ENCODE measurements at places on chromosomes 1 and 21. TPM values are rescaled to one million over a fixed set of nuclear protein-coding genes. Genes with fewer than 3 reads are reported as not detected.

DNA sequence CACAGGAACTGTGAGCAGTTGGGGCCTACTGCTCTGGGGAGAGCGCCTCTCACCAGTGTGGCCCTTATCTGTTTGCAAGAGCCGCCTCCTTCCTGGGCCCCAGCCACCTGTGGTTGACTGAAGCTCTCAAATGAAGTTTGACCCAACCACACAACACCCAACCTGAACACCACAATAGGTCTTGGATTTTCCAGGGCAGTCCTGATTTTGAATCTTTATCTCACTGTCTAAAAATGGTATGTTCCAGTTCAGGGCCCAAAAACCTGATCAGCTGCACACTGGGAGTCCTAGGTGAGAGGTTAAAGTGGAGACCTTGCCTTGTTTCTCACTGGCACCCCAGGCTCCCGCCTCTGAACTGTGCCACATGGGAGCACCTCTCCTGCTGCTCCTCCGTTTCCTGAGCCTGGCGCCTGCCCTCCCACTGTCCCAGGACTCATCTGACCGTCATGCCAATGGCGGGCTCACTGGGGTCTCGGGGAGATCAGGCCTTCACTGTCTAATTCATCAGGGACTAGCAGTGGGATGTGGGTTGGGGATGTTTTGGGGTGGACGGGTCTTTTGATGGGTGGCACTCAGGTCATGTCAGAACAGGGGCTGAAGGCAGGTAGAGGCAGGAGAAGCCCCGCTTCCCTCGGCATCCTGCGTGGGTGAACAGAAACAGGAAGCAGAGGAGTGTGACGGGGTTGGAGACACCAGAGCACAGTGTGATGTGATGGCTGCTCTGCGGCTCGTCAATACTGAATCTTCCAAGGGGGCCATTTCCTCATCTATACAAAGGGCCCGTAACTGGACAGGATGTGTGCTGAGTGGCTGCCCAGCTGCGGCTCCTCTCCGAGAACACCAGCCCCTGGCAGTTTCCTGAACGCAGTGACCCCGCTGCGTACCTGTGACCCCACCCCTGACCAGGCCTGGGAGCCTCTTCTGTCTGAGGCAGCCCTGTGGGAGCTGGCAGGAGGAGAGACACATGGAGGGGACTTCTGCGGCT lies 59.6 kb upstream of the ITPKB start:
- no peak overlapping the region for H3K4me3 ChIP-seq
- H3K27me3 ChIP-seq, result no peaks in the 10 kb centered on the region
- peak overlapping the region; percentile 84 for H3K27ac ChIP-seq
- no peaks in the 10 kb centered on the region for H3K36me3 ChIP-seq
- no peak for DNase-seq

GRCh38 chr1:156754219-156754618 lies 2.7 kb upstream of the HDGF start:
- DNase-seq, result no peak
- no peak overlapping the region for H3K27ac ChIP-seq
- no peak overlapping the region for H3K4me3 ChIP-seq
- no peaks in the 10 kb centered on the region for H3K36me3 ChIP-seq
- H3K27me3 ChIP-seq, result no peaks in the 10 kb centered on the region

The PLA2G2F gene
- 0.47 TPM for total RNA-seq

- peaks cover 6% of the 10 kb centered on the region for H3K4me1 ChIP-seq
- H3K27me3 ChIP-seq, result no peaks in the 10 kb centered on the region
- no peaks in the 10 kb centered on the region for H3K36me3 ChIP-seq
- H3K27ac ChIP-seq, result no peak overlapping the region
- no peak for DNase-seq
Observed at GRCh38 chr1:167158813-167159275, 61.8 kb upstream of the POU2F1 start.

- no peak for DNase-seq
- no peak overlapping the region for H3K4me3 ChIP-seq
- H3K4me1 ChIP-seq, result no peaks in the 10 kb centered on the region
- H3K36me3 ChIP-seq, result peaks cover 55% of the 10 kb centered on the region
Observed at GRCh38 chr1:54850069-54850730, 36.8 kb downstream of the DHCR24 start.

DNA sequence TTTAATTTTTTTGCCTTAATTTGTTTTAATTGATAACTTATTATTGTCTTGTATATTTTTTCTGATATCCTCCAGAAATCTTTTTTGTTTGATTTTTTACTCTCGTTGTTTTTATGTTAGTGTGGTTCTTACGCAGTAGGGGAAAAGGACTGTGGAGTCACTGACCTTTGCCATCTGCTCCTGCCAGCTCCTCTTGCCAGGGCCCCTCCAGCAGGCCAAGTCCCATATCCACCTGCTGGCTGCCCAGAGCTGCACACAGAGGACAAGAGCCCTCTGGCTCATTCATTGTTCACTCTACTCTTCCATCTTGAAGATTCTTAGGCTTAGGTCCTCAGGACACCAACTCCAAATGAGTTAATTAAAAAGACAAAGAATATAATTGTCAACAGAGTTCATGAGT lies 316.4 kb upstream of the DUSP10 start:
- no peaks in the 10 kb centered on the region for H3K27me3 ChIP-seq
- DNase-seq, result no peak
- H3K36me3 ChIP-seq, result no peaks in the 10 kb centered on the region
- H3K4me1 ChIP-seq, result no peaks in the 10 kb centered on the region
- H3K4me3 ChIP-seq, result no peak overlapping the region

The PSMD4 gene
- 272 TPM for total RNA-seq

GRCh38 chr1:23810818-23811540 lies 10.4 kb upstream of the GALE start:
- peak overlapping the region; percentile 32 for H3K27ac ChIP-seq
- peaks cover 30% of the 10 kb centered on the region for H3K36me3 ChIP-seq
- H3K4me3 ChIP-seq, result no peak overlapping the region
- no peak for DNase-seq
- no peaks in the 10 kb centered on the region for H3K27me3 ChIP-seq

GRCh38 chr1:214349008-214349407 lies 68.0 kb downstream of the SMYD2 start:
- H3K27me3 ChIP-seq, result no peaks in the 10 kb centered on the region
- H3K4me1 ChIP-seq, result no peaks in the 10 kb centered on the region
- DNase-seq, result no peak

The NR0B2 gene
- total RNA-seq, result 0.19 TPM

DNA sequence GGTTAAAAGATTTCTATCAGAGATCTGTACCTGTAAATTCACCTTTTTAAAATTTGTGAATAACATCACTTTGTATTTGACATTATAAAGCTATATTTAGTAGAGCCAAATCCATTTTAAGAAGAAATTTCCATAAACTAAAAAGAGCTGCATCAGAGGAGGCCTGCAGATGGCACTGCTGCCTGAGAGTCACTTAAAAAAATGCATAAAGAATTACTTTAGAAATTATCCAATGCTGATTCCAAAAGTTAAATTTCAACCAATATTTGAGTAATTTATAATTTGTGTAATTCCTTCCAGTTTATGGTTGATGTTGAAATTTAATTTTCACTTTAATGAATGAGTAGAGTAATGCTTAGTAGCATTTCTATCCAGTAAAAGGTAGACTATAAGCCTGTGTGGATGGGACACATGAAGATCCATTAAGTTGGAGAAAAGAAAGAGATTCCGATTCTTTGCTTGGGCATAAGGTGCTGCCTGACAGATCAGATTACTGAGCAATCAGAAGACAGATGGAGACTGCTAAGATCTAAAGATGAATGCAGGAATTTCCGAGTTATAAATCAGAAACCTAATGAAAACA lies 20.7 kb upstream of the RPE65 start:
- H3K36me3 ChIP-seq, result no peaks in the 10 kb centered on the region
- no peak overlapping the region for H3K27ac ChIP-seq
- no peak overlapping the region for H3K4me3 ChIP-seq

DNA sequence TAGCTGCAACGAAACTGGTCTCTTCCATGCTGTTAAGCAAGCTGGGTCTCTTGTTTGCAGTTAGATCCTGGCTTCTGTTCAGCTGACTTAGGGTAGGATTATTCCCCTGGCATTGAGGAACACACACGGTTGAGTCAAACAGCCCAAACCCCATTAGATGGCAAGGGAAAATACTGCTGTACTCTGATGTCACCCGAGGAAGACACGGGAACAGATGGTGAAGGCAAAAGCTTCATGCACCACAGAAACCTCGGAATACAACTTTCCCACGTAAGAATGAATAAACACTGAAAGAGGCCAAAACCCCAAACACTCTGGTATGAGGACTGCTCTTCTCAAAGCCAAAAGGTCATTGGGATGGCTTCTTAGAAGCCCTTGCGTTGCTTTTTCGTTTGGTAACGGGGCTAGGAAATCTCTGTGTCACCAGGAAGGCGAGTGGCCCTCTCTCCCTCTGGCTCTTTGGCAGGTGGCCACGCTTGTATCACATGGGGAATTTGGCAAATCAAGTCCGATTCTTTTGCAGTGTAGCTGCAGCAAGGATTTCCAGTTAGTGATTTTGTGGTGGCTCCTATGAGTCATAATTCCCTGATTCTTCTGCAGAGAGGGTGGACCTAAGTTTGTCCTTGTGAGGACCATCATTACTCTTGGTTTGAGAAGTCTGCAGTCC lies 16.7 kb upstream of the LYST start:
- H3K27me3 ChIP-seq, result no peaks in the 10 kb centered on the region
- peaks cover 2% of the 10 kb centered on the region for H3K4me1 ChIP-seq
- DNase-seq, result no peak
- no peak overlapping the region for H3K4me3 ChIP-seq
- no peak overlapping the region for H3K27ac ChIP-seq
- H3K36me3 ChIP-seq, result no peaks in the 10 kb centered on the region

The PDC gene
- 0.14 TPM for total RNA-seq

The KRTAP7-1 gene
- not detected for total RNA-seq

GRCh38 chr1:235329139-235329902 lies 951 bp downstream of the GGPS1 start:
- H3K27me3 ChIP-seq, result no peaks in the 10 kb centered on the region
- peak overlapping the region; percentile 80 for H3K4me3 ChIP-seq
- DNase-seq, result no peak
- H3K27ac ChIP-seq, result peak overlapping the region; percentile 99

- no peak overlapping the region for H3K4me3 ChIP-seq
- no peaks in the 10 kb centered on the region for H3K27me3 ChIP-seq
- H3K36me3 ChIP-seq, result peaks cover 13% of the 10 kb centered on the region
- H3K27ac ChIP-seq, result no peak overlapping the region
- H3K4me1 ChIP-seq, result no peaks in the 10 kb centered on the region
- no peak for DNase-seq
Observed at GRCh38 chr1:86741947-86742572, 37.7 kb downstream of the SH3GLB1 start.

DNA sequence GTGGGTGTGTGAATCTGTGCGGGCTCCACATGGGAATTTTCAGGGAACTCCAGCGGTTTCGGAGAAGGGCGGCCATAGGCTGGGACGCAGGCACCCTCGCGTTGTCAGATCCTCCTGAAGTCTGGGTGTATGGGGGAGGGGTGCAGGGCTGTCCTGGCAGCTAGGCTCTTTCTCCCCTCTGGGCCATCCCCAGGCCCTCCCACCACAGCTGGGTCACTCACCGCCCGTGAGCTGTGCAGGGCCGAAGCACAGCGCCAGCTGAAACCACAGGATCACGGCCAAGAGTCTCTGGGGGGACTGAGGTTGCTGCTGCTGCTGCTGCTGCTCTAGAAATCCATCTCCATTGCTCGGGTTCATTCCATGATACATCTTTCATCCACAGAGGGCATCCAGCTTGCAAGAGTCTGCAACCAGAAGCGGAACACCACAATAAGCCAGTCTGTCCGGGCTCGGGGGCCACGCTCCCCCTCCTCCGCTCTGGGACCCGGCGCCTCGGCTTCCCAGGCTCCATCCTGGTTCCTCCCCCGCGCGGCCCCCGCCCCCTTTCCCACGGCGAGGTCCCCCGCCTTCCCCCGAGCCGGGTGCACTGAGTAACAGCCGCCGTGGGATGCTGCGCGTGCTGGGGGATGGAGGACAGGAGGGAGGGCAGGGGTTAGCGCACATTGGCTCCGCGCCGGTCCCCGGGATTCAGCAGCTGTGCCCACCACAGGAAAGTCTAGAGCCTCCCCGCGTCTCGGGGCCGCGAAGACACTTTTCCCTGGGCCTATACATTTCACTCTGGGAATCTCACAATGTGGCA lies 720 bp downstream of the SUSD4 start:
- peaks cover 41% of the 10 kb centered on the region for H3K27me3 ChIP-seq
- H3K4me1 ChIP-seq, result peaks cover 9% of the 10 kb centered on the region
- H3K4me3 ChIP-seq, result peak overlapping the region; percentile 63
- no peak overlapping the region for H3K27ac ChIP-seq

DNA sequence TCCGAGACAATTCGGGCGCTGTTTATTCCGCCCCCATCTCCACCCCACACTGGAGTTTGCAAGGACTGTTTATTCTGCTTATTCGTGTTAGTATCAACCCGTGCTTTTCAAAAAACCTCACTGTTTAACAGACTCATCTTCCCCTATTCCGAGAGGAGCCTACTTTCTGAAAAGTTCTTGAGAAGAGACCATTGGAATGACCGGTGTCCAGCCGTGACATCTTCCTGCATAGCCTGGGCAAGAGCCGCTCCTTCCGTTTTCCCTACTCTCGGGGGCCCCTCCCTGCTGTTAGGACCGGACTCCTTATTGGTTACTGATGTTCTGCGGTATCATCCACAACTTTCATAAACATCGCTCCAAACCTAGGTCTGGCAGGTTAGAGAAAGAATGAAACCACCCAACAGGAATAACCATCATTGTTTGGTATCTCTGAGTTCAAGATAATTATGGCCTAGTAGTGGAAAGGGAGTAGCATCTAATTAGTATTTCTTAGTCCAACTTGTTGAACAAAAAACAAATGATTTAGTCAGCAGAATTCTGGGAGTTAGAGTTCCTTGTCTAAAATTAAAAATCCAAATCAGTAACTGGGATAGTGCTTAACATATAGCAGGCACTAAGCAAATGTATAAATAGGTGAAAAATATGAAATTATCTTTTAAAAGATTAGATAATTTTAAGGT lies 837 bp downstream of the STXBP3 start:
- peak; percentile 19 for DNase-seq
- H3K4me3 ChIP-seq, result peak overlapping the region; percentile 96
- H3K27ac ChIP-seq, result peak overlapping the region; percentile 97
- peaks cover 1% of the 10 kb centered on the region for H3K36me3 ChIP-seq
- H3K27me3 ChIP-seq, result no peaks in the 10 kb centered on the region

The ANGPTL7 gene
- 0.09 TPM for total RNA-seq

DNA sequence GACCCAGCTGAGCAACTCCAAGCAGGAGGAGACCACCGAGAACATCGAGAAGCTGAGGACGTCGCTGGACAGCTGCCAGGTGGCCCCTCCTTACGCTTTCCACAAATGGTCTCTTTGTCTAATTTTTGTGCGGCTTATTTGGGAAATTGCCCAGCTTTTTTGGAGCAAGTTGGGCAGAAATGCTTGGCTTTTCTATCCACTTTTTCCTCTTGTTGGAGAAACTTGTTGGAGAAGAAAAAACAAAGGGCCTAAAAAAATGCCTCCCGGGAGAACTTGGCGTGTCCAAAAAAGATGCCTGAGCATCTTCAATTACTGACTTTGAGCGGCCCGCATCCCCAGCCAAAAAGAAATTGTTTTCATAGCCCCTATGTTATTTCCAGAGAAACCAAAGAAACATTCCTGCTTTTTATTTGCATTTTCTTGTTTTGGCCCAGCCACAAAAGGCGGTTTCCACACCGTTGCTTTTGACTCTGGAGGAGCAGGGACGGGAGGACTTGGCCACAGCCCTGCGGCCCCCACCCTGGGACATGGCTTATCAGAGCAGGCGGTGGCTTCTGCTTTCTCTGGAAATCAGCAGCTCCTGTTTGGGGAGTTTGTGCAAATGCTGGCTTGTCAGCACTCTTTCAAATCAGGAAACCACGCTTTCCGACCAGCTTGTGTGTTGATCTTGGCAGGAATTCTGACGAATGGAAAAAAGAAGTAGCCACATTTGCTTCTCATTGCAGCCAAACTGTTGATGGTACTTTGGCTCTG lies 81.2 kb upstream of the EFHD2 start:
- H3K36me3 ChIP-seq, result no peaks in the 10 kb centered on the region
- peaks cover 9% of the 10 kb centered on the region for H3K4me1 ChIP-seq
- H3K27me3 ChIP-seq, result peaks cover 14% of the 10 kb centered on the region
- DNase-seq, result peak; percentile 40
- H3K27ac ChIP-seq, result peak overlapping the region; percentile 48
- H3K4me3 ChIP-seq, result no peak overlapping the region

The LCE3D gene
- total RNA-seq, result not detected
